ENCODE measurements at places on chromosomes 1 and 21. TPM values are rescaled to one million over a fixed set of nuclear protein-coding genes. Genes with fewer than 3 reads are reported as not detected.
A peak's percentile ranks its signal among the peaks of the same experiment; 100 is the strongest.

DNA sequence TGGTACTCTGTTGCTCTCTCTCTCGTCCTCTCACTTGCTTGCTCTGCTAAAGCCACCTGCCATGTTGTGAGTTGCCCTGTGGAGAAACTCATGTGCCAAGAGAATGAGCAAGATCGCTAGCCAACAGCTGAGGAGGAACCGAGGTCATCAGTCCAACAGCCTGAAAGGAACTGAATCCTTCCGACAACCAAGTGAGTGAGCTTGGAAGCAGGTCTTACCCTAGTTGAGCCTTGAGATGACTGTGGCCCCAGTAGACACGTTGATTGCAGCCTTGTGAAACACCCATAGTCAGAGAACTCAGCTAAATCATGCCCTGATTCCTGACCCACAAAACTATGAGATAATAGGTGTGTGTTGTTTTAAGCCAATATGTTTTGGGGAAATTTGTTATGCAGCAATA lies 48.1 kb upstream of the BACH1 start:
- H3K27me3 ChIP-seq: no peaks in the 10 kb centered on the region
- no peak for DNase-seq
- no peak overlapping the region for H3K27ac ChIP-seq
- H3K4me3 ChIP-seq: no peak overlapping the region
- no peaks in the 10 kb centered on the region for H3K4me1 ChIP-seq

CELA3A gene
- total RNA-seq: not detected

DNA sequence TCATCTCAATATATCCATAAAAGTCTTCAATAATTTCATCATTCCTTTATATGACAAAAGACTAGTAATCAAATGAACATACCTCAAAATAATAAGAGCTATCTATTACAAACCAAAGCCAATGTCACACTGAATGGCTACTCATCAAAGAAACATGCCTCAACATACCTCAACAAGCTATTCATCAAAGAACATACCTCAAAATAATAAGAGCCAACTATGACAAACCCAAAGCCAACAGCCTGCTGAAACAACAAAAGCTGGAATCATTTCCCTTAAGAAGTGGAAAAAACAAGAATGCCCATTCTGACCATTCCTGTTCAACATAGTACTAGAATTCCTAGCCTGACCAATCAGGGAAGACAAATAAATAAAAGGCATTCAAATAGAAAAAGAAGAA lies 1373.7 kb downstream of the BRINP3 start:
- no peaks in the 10 kb centered on the region for H3K36me3 ChIP-seq
- H3K4me1 ChIP-seq: no peaks in the 10 kb centered on the region
- H3K27me3 ChIP-seq: no peaks in the 10 kb centered on the region
- no peak overlapping the region for H3K27ac ChIP-seq
- no peak overlapping the region for H3K4me3 ChIP-seq
- DNase-seq: no peak

OR10X1 gene
- total RNA-seq: not detected

GRCh38 chr1:98923667-98924066 lies 81.0 kb downstream of the PLPPR5 start:
- DNase-seq: no peak
- H3K27ac ChIP-seq: no peak overlapping the region
- no peaks in the 10 kb centered on the region for H3K27me3 ChIP-seq

- DNase-seq: no peak
- H3K27ac ChIP-seq: no peak overlapping the region
- no peak overlapping the region for H3K4me3 ChIP-seq
- H3K27me3 ChIP-seq: no peaks in the 10 kb centered on the region
Measured at GRCh38 chr1:46153228-46153627, 20.8 kb upstream of the PIK3R3 start.

- peaks cover 82% of the 10 kb centered on the region for H3K4me1 ChIP-seq
- no peaks in the 10 kb centered on the region for H3K36me3 ChIP-seq
- H3K27me3 ChIP-seq: no peaks in the 10 kb centered on the region
- DNase-seq: peak; percentile 8
- peak overlapping the region; percentile 94 for H3K27ac ChIP-seq
- no peak overlapping the region for H3K4me3 ChIP-seq
Measured at GRCh38 chr21:45296638-45297037, 8.9 kb upstream of the POFUT2 start.

- no peak overlapping the region for H3K4me3 ChIP-seq
- H3K27me3 ChIP-seq: no peaks in the 10 kb centered on the region
- no peaks in the 10 kb centered on the region for H3K4me1 ChIP-seq
- DNase-seq: no peak
- H3K36me3 ChIP-seq: no peaks in the 10 kb centered on the region
- H3K27ac ChIP-seq: no peak overlapping the region
Measured at GRCh38 chr1:12087797-12088314, 24.8 kb downstream of the TNFRSF8 start.

DNA sequence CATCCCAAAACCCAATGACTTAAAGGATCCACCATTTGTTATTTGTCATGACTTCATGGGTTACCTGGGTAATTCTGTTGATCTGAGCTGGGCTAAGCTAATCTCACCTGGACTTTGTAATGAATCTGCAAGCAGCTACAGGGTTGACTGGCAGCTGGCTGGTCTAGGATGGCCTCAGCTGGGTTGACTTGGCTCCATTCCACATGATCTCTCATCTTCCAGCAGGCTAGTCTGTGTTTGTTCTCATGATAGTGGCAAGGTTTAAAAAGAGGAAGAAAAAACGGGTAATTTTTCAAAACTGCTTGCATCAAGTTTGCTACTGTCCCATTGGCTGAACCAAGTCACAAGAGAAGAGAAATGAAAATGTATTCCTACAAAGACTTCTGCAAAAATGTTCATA lies 24.8 kb upstream of the ZMYM4 start:
- H3K27me3 ChIP-seq: no peaks in the 10 kb centered on the region
- H3K36me3 ChIP-seq: no peaks in the 10 kb centered on the region
- H3K27ac ChIP-seq: no peak overlapping the region

- DNase-seq: no peak
- H3K27me3 ChIP-seq: no peaks in the 10 kb centered on the region
- no peak overlapping the region for H3K4me3 ChIP-seq
- peak overlapping the region; percentile 77 for H3K27ac ChIP-seq
Measured at GRCh38 chr1:184021728-184022127, 15.8 kb downstream of the COLGALT2 start.

GRCh38 chr1:91798740-91799139 lies 87.2 kb downstream of the TGFBR3 start:
- H3K4me3 ChIP-seq: no peak overlapping the region
- H3K4me1 ChIP-seq: peaks cover 45% of the 10 kb centered on the region

DNA sequence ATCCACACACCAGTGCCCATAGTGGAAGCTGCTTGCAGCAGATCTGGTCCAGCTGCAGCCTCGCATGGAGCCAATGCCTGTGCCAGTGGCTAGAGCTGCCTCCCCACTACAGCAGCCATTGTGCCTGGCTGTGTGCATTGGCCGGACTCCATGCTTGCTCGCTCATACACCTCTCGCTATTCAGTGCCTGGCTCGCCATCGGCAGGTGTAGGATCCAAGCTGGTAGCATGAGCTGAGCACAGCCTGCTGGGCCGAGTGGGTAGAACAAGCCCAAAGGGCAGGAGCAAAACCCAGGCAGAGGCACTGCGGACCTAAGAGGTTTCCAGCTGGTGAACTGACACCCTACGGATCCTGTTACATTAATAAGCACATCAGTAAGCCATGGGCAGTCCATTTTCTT lies 1184.1 kb downstream of the AMY1C start:
- H3K27ac ChIP-seq: no peak overlapping the region
- H3K4me1 ChIP-seq: no peaks in the 10 kb centered on the region
- H3K27me3 ChIP-seq: no peaks in the 10 kb centered on the region
- no peak overlapping the region for H3K4me3 ChIP-seq
- H3K36me3 ChIP-seq: no peaks in the 10 kb centered on the region
- DNase-seq: no peak

DNA sequence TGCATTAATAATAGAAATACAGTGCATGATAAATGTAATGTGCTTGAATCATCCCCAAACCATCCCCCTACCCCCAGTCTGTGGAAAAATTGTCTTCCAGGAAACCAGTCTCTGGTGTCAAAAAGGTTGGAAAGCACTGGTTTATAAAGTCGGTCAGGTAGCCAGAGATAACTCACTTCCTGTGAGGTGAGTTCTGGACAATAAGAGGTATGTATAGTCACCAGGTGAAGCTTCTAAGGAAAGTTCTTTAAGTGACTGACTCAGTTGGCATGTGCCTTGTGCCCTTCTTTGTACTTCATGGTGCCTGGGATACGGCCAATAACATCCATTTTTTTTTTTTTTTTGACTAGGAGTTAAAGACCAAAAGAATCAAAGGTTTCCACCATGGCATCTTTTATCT lies 103.7 kb downstream of the GPATCH2 start:
- H3K4me1 ChIP-seq: peaks cover 26% of the 10 kb centered on the region
- no peak overlapping the region for H3K27ac ChIP-seq
- H3K4me3 ChIP-seq: no peak overlapping the region
- DNase-seq: no peak
- no peaks in the 10 kb centered on the region for H3K27me3 ChIP-seq

- no peaks in the 10 kb centered on the region for H3K36me3 ChIP-seq
- H3K27ac ChIP-seq: no peak overlapping the region
- DNase-seq: no peak
- H3K4me1 ChIP-seq: no peaks in the 10 kb centered on the region
Measured at GRCh38 chr1:206103979-206104378, 13.2 kb downstream of the AVPR1B start.

DNA sequence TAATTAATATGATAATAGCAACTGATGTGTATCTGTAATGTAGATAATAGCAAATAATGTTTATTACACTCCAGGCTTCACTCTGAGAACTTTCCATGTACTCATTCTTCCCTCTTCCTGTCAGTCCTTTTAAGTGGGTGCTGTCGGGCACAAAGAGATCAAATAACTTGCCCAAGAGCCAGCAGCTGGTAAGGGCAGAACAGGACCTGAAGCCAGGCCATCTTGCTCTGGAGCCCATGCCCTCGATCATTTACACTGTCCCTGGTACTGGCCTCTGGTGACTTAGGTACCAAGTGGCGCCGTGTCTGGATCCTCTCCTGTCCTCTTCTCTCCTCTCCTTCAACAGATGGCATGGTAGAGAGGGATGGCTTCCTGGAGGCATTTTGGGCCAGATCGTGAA lies 97.2 kb downstream of the VPS13D start:
- no peak overlapping the region for H3K4me3 ChIP-seq
- DNase-seq: no peak
- peaks cover 77% of the 10 kb centered on the region for H3K36me3 ChIP-seq
- H3K27ac ChIP-seq: no peak overlapping the region
- H3K27me3 ChIP-seq: no peaks in the 10 kb centered on the region
- H3K4me1 ChIP-seq: peaks cover 7% of the 10 kb centered on the region

DNA sequence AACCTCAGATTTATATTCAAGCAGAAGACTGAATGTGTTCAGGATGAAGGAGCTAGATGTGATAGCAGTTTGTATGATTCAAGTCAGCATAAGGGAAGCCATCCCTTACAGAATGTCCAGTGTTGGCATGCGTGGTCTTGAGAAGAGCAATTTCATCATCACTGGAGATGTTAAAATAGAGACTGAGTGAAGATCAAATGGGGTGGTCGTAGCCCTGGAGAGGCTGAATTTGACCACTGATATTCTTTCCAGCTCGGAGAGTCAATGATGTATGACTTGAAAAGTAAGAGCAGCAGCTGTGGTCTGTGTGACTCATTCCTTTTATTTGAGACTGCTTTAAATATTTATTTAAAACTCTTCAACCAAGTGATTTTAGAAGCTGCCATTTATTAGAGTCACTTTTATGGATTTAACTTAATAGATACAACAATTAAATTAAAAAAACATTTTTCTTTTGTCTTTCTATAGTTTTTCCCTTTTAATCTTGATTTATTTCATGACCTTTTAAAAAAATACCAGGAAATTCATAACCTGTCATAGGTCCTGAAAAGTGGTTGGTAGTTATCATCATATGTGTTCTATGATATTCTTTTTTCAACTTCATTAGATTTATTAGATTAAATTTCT lies 15.5 kb downstream of the FMN2 start:
- H3K27me3 ChIP-seq: peaks cover 17% of the 10 kb centered on the region
- H3K4me3 ChIP-seq: no peak overlapping the region
- no peak for DNase-seq
- no peaks in the 10 kb centered on the region for H3K36me3 ChIP-seq
- H3K27ac ChIP-seq: no peak overlapping the region

GRCh38 chr1:63107066-63107465 lies 215.3 kb upstream of the FOXD3 start:
- peaks cover 83% of the 10 kb centered on the region for H3K27me3 ChIP-seq
- no peak for DNase-seq
- H3K36me3 ChIP-seq: no peaks in the 10 kb centered on the region

C4BPB gene
- 0.30 TPM for total RNA-seq

ADAMTS4 gene
- 14.1 TPM for total RNA-seq

DNA sequence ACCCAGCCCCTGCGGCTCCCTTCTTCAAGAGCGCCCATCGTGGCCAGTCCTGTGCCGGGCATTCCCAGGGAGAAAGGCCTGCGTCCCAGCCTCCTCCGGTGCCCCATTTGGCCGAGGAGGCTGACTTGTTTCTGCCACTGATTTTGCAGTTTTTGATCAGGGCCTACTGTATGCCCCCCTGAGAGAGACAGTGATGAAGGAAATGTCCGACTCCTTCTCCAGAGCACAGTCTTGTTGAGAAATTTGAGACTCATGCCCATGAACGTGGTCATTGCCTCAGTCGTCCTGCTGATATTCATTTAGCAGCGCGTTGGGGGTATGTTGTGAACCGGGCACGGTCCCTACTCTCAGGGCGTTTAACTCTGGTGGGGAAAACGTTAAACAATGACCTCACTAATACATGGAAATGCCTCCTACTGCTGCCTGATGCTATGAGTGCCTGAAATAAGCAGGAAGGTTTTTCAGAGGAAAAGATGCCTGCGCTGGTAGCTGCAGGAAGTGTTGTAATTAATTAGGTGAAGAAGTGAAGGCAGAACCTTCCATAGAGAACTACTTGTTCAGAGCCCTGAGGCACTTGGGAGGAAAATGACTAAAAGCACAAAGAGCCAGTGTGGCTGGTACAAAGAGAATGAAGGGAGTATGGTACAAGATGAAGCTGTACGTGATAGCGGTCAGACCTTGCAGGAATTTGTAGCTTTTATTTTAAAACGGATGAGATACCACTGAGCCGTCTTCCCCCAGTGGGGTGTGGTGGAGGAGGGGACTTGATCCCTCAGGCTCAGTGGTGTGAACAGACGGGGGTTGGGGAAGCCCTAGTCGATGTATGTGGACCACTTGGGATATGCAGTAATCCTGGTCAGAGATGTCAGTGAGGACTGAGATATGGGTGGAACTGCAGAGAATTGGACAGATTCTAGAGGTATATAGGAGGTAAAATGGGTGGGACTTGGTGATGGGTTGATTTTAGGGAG lies 730 bp downstream of the ZCCHC17 start:
- peak overlapping the region; percentile 90 for H3K27ac ChIP-seq
- DNase-seq: no peak
- H3K36me3 ChIP-seq: peaks cover 12% of the 10 kb centered on the region
- H3K4me1 ChIP-seq: peaks cover 43% of the 10 kb centered on the region
- H3K4me3 ChIP-seq: peak overlapping the region; percentile 89

GRCh38 chr1:176656257-176656995 lies 193.5 kb downstream of the PAPPA2 start:
- H3K4me3 ChIP-seq: no peak overlapping the region
- DNase-seq: no peak
- no peaks in the 10 kb centered on the region for H3K27me3 ChIP-seq
- H3K36me3 ChIP-seq: no peaks in the 10 kb centered on the region

- no peaks in the 10 kb centered on the region for H3K4me1 ChIP-seq
- no peaks in the 10 kb centered on the region for H3K27me3 ChIP-seq
- DNase-seq: no peak
- H3K27ac ChIP-seq: no peak overlapping the region
- H3K4me3 ChIP-seq: no peak overlapping the region
- H3K36me3 ChIP-seq: no peaks in the 10 kb centered on the region
Measured at GRCh38 chr1:187033693-187034390, 205.1 kb downstream of the PLA2G4A start.

KRTAP13-3 gene
- total RNA-seq: not detected

- no peaks in the 10 kb centered on the region for H3K36me3 ChIP-seq
- DNase-seq: no peak
- H3K4me1 ChIP-seq: peaks cover 14% of the 10 kb centered on the region
Measured at GRCh38 chr1:11701551-11701961, 10.0 kb downstream of the DRAXIN start.
